ENCODE measurements at places on chromosomes 3 and 15.

DNA sequence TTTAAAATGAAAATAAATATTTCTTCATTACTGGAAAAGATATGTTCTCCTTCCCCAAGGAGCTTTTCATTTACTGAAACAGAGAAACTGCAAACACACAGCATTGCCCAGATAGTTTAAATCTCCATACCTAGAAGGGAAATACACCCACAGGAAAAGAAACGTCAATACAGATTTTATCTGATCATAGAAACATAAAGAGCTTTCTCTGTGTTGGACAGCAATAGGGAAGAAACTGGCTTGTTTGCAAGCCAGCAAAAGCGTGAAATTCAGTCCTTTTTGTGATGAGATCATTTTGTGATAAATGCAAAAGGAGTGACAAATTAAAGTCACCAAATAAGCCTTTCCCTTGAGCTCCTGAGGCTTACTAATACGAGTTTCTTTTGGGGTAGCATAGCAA lies 398.0 kb downstream of the TIGIT start:
- DNase-seq: no peak

- DNase-seq: no peak
Measured at GRCh38 chr3:125236331-125236903, 23.9 kb upstream of the SLC12A8 start.

DNA sequence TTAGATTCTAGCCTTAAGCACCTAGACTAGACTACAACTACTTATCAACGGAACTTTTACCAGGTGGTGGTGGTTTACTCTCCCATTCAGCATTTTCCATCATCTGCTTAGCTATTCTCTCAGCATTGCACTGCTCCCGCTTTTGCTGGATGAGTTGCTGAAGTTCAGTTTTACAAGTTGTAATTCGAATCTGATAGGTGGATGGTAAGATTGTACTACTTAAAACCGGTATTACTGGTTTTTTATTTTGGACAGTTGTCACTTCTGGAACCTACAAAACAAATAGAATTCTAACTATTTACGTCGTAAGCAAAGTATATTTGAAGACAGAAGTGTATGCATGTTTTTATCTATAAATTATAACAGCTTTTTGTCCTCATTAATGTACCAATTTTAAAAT lies 41.1 kb downstream of the PIK3R4 start:
- DNase-seq: no peak

DNA sequence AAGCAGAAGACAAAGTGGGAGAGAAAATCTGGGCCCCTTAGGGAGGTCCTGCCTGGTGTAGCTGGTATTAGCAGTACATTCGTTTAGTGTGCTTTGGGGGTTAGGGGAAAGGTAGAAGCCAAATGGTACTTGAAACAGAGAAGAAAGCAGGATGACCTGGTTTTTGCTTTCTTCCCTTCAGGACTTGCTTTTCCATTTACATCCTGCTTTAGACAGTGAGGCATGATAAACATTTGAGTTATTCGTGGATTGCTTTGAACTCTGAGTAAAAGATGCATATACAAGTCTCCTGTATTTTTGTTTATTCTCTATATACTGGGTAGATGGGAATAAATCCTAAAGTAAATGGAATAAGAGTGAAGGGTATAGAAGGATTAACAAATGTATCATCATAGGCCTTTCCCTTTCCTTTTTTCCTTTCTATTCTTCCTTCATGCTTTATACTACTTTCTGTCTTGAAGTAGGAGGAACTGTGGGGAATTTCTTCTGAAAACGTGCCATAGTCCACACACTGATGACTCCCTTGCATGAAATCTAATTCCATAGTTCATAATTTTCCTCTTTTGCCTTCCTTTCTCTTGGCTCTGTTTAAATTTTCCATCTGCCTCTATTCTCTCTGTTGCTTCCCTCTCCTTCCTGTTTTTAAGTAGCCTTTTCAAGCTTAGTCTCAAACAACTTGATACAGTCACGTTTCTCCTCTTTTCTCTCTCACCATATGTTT lies 139.5 kb upstream of the RBMS3 start:
- no peak for DNase-seq

DNA sequence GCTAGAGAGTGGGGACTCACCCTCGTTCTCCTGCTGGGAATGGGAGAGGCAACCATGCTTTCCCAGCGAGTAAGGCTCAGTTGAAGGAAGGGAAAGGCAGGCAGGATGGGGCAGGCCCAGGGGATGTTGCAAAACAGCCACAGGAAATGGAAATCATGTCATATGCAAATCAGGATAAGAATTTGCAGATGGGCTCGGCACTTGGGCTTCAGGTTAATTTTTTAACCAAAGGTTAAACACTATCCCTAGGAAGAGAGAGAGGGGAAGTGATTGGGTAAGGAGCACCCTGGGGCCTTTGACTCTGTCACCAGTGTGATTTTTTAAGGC lies 14.6 kb upstream of the PLA2G4E start:
- DNase-seq: no peak

All from stimulated activated CD4-positive, alpha-beta T cell treated with anti-CD3 and anti-CD28 coated beads, Interleukin-4, amount 100 ng/mL, for 1 hour (primary cell).